ENCODE measurements at places on chromosomes 6 and 20.

GRCh38 chr6:146071781-146072180 lies 42.9 kb downstream of the GRM1 start:
- DNase-seq = no peak

- DNase-seq = no peak
These were observed 6.2 kb downstream of the DIDO1 start for GRCh38 chr20:62920039-62920645.

- no peak for DNase-seq
These were observed 74.2 kb downstream of the CD164 start for GRCh38 chr6:109308018-109308492.

DNA sequence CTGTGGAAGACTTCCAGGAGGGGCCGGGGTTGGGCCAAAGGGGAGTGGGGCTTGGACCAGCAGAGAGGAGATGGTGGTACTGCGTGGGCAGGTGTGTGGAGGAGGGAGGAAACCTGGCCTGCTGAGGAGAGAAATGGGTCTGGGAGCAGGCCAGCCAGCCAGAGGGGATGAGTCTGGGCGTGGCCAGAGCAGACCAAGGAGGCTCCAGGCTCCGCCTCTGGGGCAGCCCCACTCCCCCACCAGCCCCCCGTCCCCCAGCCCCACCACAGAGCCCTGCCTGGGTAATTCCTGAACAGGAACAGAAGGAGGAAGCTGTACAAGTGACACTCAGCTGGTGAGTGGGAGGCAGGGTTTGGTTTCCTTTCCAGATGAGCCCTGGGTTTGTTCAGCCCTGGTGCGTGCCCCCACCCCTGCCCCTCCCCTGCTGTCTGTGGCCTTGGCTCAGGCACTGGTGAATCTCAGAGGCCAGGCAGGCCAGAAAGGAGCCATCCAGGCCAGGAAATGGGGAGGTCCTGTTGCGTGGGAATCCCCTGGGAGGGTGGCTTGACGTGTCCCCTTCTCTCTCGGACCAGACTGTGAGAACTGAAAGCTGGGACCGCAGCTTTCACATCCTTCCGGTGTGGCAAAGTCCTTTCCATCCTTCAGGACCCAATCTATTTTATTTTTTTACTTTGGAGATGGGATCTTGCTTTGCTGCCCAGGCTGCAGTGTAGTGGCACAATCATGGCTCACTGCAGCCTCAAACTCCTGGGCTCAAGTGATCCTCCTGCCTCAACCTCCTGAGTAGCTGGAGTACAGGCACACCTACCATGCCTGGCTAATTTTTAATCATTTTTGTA lies 9.4 kb upstream of the SRC start:
- DNase-seq = no peak

DNA sequence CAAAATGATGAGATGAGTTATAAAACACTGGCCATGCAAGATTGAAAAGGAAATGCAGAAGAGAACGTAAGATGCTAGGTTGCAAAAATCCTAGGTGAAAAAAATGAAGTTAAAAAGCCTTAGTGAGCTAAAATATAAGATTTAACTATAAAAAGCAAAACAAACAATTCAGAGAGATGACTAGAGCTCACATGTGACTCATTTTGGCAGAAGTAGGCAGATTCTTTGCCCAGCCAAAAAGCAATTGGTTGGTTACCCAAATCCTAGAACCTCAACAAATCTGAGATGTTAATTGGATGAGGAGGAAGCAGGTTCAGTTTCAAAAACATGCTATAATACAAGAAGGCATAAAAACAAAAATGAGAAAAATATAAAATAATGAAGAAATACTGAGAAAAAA lies 249.1 kb downstream of the OGFRL1 start:
- DNase-seq = no peak

DNA sequence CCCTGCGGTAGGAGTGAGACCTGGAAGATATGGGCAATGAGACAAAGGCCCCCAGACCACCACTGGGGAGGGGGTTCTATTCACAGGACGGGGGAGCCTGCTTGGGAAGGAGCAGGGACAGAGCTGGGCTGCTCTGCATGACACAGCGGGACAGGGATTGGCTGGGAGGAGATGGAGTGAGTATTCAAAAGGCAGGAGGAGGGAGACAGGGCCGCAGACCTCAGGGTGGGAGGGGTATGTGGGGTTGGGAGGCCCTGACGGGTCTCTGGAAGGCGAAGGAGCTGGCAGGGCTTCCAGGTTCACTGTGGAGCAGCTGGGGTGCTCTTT lies 60.8 kb upstream of the RPS6KA2 start:
- no peak for DNase-seq

GRCh38 chr6:168272415-168273325 lies 46.9 kb downstream of the DACT2 start:
- no peak for DNase-seq

DNA sequence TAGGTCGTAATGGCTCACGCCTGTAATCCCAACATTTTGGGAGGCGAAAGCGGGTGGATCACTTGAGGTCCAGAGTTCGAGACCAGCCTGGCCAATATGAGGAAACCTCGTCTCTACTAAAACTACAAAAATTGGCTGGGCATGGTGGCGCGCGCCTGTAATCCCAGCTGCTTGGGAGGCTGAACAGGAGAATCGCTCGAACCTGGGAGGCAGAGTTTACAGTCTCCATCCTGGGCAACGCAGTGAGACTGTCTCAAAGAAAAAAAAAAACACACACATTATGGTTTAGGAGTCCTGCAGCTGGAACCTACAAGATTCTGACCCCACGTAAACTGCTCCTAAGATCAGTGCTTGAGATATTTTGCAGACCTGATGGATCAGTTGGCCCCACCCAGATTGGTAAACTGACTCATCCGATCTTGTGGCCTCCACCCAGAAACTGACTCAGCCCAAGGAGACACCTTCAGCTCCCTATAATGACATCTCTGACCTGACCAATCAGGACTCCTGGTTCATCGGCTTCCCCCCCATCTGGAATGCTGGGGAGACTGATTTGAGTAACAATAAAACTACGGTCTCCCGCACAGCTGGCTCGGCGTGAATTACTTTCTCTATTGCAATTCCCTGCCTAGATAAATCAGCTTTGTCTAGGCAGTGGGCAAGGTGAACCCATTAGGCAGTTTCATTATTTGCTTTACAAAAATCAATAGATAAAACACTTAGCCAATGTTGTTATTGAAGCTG lies 96.2 kb upstream of the BTN3A2 start:
- DNase-seq = no peak

GRCh38 chr6:85490516-85491248 lies 40.8 kb downstream of the NT5E start:
- no peak for DNase-seq

GRCh38 chr20:50876063-50876685 lies 55.1 kb downstream of the ADNP start:
- no peak for DNase-seq

- DNase-seq = no peak
These were observed 43.1 kb upstream of the BEND6 start for GRCh38 chr6:56911847-56912246.

- DNase-seq = no peak
These were observed 95.3 kb upstream of the MAN1A1 start for GRCh38 chr6:119444642-119445557.

GRCh38 chr20:24339210-24339641 lies 130.2 kb upstream of the SYNDIG1 start:
- no peak for DNase-seq

GRCh38 chr20:37598100-37598543 lies 70.4 kb upstream of the BLCAP start:
- DNase-seq = no peak
